ENCODE measurements at places on chromosomes 13 and 19. TPM values are rescaled to one million over a fixed set of nuclear protein-coding genes. Genes with fewer than 3 reads are reported as not detected.
A peak's percentile ranks its signal among the peaks of the same experiment; 100 is the strongest.

DNA sequence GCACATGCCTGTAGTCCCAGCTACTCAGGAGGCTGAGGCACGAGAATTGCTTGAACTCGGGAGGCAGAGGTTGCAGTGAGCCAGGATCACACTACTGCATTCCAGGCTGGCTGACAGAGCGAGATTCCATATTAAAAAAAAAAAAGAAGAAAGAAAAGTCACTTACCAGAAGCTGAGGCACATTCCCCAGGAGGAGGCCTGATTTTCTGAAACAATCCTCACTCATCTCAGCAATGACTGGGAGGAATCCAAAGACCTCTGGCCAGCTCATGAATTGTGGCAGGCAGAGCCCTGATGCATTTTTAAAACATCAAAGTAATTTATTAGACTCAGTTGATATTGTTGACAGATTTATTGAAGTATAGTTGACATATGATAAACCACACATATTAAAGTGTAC is 206.3 kb downstream of the FOXO1 start:
- DNase-seq, result no peak

GRCh38 chr13:67119481-67119894 is 110.6 kb downstream of the PCDH9 start:
- DNase-seq, result peak; percentile 87

SPINT2 gene
- total RNA-seq, result 591 TPM

DNA sequence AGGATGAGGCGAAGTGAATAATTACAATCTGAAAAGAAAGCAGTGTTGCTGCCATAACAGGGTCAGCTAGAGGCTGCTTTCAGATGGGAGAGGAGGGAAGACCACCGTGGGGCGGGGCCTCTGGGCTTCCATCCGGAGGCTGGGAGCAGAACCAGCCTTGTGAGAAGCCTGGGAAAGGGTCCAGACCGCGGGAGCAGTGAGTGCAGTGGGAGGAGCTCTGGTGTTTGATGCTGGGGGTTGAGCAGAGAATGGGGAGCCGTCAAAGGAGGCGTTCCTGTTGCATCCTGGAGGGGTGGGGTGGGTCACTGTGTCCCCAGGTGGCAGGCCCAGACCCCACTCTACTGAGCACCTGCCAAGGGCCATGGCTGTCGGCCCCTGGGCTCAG is 18.1 kb downstream of the NKPD1 start:
- no peak for DNase-seq

DNA sequence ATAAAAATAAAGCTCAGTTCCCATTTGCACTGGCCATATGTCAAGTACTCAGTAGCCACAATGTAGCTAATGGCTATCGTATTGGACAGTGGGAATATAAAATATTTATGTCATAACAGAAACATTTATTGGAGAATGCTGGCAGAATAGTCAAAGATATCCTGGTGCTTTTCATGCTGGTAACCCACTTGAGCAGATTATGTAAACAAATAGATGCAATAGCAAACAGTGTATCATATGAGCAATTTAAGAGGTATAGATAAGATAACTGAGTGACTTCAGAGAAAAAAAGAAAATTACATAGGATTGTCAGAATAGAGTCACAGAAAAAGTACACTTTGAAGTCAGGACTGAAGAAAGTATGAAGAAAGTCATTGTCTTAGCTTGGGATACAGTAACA is 426.6 kb downstream of the NDFIP2 start:
- no peak for DNase-seq

DNA sequence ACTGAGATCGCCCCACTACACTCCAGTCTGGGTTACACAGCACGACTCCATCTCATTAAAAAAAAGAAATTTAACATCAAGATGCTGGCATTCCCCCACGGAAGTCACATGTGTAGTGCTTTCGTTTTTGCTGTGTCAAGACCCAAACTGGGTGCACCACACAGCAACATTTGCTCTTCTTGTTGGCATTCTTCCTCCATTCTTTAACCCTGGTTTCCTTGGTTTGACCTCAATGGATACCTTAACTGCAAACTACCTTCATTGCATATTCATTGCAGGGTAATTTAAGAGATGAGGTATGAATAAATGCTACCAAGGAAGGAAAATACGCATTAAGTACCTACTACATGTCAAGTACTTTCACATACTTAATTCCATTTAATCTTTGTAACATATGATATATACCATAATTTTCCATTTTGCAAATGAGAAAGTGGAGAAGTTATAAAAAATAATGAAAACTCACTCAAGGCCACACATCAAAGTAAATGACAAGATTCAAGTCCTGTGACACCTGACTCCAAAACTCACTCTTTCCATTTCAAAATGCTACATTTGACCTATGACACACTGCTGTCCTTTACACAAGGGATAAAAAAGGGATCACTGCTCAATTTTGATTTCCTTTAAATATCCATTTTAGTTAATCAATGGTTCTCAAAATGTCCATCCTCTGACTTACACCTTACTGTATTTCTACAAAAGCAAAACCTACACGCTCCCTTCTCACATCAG is 59.2 kb downstream of the STK24 start:
- no peak for DNase-seq

CEACAM4 gene
- total RNA-seq, result not detected

NFKBIB gene
- total RNA-seq, result 39.0 TPM

DNA sequence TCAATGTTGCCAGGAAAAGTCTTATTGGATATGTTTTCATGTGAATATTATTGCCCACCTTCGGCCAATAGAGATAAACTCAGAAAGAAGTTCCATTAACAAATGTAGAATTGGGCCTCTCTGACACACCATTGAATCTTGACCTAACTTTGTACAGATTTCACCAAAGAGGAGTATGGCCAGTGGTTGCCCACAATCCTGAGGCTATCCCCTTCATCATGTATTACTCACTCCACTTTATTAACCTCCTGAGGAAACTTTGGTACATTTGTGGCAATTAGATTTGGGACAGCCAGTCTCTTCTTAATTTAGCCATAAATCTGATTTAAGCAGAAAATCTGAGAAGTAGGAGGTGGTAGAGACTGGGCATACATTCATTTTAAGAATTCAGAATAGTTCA is 53.3 kb upstream of the POSTN start:
- no peak for DNase-seq

DNA sequence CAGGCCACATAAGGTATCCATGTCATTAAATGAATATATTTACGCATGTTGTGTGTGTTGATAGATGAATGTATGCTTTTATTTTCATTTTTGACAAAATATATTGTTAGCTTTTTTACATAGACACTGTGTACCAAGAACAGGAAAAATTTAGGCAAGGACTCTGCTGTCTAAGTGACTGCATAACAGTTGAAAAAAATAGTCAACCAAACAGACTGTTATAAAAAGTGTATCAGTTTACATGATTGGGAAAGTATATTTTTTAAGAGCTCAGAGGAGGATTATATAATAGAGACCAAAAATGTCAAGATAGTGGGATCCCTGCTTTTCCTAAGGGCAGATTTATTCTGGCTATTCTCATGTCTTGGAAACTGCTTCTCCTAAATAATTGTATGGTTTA is 858.0 kb downstream of the SLITRK1 start:
- DNase-seq, result no peak

All from kidney epithelial cell (primary cell).